ENCODE measurements at places on chromosomes 4 and X.

DNA sequence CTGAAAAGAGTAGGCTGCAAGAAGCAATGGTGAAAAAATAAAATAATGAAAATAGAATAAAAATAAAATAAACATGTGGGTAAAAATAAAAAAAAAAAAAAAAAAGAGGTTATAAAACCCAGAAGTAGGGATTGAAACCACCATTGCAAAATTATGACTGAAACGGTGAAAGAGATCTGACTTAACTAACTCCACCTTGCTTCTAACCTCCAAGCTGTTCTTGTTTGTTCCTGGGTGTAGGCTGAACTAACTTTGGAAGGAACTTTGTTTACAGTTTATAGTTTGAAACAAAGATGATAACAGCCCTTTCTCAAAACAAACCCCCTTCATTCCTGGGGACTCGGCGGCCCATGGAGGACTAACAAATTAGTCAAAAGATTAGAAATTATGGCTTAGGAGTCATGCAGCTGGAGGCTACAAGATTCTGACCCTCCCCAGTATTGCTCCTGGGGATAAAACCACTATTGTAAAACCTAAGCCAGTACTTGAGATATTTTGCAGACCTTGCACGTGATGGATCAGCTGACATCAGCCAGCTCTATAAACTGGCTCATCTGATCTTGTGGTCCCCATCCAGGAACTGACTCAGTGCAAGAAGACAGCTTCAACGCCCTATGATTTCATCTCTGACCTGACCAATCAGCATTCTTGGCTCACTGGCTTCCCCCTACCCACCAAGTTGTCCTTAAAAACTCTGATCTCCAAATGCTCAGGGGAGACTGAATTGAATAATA is 30.4 kb downstream of the DDX60L start:
- DNase-seq, result no peak

- DNase-seq, result no peak
Observed at GRCh38 chr4:21184788-21185187, 484.5 kb downstream of the PACRGL start.

DNA sequence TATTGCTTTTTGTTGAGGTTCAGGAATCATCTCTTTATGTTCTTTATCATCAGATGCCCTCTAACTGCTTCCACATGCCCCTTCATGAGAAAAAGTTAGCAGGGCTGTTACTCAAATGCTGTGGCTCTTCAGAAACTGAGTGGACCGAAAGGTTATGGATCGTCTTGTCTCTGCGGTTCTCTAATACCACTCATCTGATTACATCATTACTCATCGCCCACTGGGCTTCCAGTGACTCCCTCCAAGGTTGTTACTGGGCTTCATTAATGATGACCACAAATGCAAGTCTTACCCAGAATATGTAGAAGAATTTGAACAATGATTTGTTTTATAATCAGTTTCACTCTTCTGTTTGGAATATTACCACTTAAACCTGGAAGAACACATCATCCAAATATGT is 67.7 kb downstream of the RWDD4 start:
- DNase-seq, result no peak

DNA sequence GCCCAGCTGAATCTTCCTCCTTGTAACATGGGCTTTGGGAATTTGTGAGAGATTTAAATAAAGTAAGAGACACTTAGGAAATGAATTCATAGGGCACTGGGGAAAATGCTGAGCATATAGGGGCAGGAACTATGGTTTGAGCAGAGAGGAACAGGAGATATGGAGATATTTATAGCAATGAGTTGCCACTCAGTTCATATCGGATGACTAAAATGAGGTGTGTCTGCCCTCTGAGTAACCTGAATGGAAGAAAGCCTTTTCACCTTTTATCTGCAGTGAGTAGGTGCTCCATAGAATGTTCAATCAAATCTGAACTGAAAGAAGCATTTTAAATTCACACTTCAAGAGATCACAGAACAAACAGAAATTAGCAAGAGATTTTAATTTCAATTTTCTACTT is 105.7 kb downstream of the CEP44 start:
- DNase-seq, result no peak

DNA sequence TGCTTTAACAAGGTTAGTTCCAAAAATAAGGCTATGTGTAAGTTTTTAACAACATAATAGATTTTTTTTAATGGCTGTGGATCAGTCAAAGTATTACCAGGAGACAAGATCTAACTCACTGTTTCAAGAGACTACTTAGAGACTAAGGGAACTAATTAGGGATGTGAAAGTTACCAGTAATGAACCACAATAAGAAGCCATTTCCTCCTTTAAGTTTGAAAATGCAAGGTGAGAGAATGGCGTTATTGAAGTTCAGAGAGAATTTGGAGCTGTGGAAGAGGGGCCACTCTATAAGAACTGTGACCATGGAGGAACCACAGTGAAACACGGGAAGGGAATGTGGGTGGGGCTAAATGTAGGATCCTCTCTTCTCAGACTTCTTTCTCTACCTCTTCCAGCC is 624.2 kb downstream of the GLUD2 start:
- DNase-seq, result no peak

DNA sequence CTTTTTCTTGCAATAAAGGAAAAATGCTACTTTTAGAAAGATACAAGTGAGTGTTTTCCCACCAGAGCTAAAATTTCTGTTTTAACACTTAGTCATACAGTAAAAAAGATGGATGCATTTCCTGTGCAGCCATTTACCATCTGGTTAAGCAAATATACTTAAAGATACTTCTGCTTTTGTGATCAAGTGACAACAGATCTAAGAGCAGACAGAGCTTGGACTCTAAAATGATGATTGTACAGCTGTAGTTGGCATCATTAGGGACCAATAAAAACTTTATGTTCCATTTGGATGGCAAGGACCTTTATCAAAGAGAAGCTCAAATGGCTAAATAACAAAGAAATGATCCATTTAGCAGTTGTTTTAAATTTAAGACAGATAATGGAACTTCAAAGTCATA is 270.8 kb downstream of the FSTL5 start:
- no peak for DNase-seq

GRCh38 chr4:68536375-68536774 is 39.7 kb downstream of the UGT2B17 start:
- no peak for DNase-seq

DNA sequence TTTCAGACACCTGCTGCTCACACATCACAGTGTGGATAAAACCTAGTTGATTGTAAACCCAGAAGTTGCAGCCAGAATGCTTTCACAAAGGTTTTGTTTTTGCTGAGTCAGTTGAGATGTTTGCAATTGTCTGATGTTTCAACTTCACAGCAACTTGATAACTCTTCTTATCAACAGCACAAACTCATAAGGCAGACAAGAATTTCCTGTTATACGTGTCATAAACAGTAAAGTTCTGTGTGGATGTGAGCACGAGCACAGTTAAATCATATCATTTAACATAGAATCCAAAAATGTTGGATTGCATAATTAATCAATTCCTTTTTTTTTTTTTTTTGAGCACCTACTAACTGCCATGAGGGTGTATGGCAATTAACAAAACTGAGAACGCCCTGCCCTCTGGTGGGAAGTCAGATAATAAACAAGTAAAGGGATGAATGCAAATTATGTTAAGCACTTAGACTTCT is 512.2 kb downstream of the PDHA2 start:
- peak; percentile 13 for DNase-seq

DNA sequence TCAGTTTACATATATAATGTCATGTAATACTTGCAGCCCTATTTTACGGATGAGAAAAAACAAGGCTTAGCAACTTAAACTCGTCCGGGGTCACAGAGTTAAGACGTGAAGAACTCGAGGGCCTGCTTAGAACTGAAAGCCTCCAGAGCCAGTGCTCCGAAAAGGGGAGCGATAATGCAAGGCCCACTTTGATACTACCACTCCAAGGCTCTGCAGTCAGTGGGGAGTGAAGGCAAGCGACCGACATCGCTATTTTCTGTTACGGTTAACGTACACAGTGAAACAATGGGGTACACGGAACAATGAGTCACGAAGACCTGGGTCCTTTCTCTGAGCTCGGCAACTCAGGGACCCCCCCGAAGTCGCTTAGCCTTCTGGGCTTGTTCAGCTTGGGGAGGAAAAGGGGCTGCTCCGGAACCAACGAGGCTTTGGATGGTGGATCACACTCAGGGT is 965 bp downstream of the PPA2 start:
- no peak for DNase-seq

DNA sequence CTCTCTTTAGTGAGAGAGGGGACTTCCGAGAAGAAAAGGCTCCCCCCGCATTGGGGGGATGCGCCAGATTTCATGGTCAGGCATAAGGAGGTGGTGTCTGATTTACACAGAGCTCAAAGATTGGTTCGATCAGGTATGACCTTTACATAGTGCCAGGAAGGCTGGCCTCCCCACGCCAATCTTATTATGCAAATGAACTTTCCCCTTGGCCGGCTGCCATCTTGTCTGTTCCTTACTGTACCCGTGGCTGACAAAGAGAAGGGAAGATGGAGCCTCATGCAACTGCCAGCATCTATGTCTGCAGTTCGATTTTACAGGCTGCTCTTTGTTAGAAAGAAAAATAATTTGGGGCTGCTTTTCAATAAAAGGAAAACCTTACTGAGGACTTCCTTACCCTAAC is 197.2 kb downstream of the GPM6A start:
- DNase-seq, result no peak

All from hepatocyte (in vitro differentiated cells).